Brain (organoid and tissue), 16 donors: ENCODE measurements at places on chromosomes 11 and 22.

- DNase-seq, result no peak
Observed at GRCh38 chr11:47222696-47223095, 7.9 kb downstream of the DDB2 start.

DNA sequence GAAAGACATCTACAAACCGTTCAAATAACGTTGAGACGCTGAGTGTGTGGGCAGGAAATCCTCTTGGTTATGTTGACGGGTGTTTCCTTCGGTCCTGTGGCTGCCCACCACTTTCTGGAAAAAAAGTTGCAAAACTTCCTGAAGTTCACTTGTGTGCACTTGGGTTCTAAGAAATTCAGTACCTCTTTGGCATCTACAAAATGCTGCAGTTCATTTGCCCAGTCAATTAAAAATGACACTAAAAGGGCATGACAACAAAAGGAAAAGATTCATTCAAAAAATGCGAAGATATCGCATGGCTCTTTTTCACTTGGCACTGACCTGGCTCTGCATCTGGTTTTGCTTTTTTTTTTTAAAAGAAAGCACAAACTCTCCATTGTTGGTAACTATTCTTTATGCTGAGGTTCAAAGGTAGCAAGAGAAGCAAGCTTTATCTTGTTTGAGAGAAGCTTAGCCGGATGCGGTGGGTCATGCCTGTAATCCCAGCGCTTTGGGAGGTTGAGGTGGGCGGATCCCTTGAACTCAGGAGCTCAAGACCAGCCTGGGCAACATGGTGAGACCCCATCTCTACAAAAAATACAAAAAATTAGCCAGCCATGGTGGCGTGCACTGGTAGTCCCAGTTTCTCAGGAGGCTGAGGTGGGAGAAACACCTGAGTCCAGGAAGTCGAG is 10.6 kb upstream of the XBP1 start:
- no peak for DNase-seq

DNA sequence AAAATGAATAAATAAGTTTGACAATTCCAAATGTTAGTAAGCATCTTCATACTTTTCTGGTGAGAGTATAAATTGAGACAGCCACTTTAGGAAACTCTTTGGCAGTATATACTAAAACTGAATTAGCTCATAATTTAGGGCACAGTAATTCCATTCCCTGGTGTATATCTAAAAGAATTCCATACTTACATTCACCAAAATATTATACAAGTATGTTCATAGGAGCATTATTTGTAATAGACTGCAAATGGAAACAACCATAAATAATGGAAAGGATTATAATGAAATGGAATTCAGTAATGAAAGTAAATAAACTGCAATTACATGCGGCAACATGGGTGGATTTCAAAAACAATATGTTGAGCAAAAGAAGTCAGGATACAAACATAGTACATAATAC is 315.8 kb upstream of the LRRC4C start:
- no peak for DNase-seq

DNA sequence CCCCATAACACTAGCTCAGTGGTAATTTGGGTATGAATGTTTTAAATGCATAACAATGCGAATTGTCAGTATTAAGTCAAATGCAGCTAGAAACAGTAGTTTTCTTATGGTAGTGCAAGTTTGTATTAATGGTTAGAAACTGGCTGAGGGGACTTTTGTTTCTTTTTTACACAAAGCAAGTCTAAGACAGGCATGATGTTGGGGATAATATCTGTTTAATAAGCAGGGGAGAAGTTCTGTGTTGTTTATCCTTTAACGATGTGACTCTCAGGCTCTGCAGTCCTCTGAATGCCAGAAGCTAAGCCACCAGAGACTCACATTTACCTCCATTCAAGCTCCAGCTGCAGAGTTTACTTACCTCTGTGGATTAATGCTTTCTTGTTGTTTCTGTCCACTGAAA is 67.8 kb downstream of the SYT9 start:
- DNase-seq, result no peak

- no peak for DNase-seq
Observed at GRCh38 chr11:66789097-66789890, 53.9 kb upstream of the RCE1 start.

DNA sequence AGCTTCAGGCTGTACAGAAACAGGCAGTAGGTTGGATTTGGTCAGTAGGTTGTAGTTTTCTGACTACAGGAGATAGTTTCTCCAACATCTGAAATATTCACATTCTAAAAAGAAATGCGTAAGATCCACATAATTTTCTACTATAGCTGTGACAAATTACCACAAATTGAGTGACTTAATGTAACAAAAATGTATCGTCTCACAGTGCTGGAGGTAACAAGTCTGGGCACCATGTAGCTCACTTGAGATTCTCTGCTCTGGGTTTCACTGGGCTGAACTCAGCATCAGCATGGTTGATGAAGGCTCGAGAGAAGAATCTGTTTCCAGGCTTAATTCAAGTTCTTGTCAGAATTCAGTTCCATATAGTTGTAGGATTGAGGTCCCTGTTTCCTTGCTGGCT is 350.9 kb upstream of the CCDC179 start:
- no peak for DNase-seq

DNA sequence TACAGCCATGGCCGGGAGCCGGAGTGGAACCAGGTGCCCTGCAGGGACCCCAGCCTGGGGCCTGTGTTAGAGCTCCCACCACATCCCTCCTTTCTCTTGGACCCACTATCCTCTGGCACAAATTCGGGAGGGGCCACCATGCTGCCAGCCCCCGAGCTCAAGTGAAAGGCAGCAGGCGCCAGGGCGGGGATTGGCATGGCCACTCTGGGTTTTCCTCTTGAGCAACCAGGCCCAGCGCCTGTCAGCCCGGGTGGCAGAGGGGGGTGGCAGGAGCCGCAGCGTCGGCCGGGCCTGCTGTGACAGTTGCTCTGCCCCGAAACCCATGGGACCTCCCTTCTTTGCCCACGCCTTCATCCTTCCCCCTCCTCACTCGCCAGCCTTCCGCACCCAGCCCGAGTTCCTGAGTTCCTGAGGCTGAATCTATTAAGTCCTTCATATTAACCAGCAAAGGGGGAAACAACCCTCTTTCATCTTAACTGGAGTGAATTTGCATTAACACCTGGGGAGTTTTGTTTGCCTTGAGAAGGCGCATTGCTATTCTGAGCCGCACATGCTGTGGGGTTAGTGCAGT is 16.8 kb upstream of the CABP7 start:
- no peak for DNase-seq

GRCh38 chr11:62654297-62654696 is 1.2 kb upstream of the INTS5 start:
- DNase-seq, result no peak

DNA sequence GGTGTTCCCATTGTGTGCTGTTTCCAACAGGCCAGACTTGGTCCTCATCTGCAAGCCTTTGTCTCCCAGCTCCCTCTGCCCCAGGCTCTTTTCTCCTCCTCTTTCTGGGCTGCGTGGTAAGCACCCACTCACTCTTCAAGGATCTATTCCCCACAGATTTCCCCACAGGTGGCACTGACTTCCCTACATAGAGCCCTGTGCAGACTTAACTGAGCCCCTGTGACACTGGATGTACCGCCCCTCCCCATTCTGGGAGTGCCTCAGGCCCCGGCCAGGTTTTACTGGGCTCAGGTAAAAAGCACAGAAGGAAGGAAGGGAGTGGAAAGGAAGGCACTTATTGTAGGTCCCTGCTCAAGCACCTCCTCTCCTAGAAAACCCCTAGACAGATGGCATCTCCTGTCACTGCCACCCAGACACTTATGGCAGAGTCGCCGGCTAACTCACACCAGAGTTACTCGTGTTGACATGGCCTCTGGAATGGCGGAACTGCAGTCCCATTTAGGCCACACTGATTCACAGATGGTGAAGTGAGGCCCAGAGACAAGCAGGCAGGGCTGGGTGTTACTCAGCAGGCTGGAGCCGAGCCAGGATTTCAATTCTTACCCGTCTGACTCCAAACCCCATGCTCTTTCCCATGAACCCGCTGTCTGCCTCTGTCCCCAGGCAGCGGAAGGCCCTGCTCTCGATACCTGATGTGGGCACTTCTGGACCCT is 47.2 kb downstream of the LRRC32 start:
- DNase-seq, result no peak

GRCh38 chr11:14359501-14360031 is 583 bp upstream of the RRAS2 start:
- DNase-seq, result no peak

- DNase-seq, result no peak
Observed at GRCh38 chr22:49934160-49934890, 15.9 kb downstream of the CRELD2 start.

DNA sequence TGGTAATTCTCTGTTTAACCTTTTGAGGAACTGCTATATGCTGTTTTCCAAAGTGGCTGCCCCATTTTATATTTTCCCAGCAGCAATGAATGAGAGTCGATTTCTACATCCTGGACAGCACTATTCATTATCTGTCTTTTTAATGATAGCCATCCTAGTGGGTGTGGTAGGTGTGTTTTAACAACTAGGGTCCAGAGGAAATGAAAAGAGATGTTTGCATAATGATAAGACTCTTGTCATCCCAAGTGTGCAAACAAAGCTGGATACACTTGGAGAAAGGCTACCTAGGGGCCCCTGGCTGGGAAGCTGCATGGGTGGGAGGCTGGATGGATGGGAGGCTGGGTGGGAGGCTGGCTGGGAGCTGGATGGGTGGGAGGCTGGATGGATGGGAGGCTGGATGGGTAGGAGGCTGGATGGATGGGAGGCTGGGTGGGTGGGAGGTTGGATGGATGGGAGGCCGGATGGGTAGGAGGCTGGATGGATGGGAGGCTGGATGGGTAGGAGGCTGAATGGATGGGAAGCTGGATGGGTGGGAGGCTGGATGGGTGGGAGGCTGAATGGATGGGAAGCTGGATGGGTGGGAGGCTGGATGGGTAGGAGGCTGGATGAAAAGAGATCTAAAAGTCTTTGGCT is 158.0 kb downstream of the DSCAML1 start:
- no peak for DNase-seq

- DNase-seq, result no peak
Observed at GRCh38 chr22:19987394-19988306, 29.0 kb downstream of the ARVCF start.

- no peak for DNase-seq
Observed at GRCh38 chr11:122127020-122127419, 11.0 kb upstream of the BLID start.

DNA sequence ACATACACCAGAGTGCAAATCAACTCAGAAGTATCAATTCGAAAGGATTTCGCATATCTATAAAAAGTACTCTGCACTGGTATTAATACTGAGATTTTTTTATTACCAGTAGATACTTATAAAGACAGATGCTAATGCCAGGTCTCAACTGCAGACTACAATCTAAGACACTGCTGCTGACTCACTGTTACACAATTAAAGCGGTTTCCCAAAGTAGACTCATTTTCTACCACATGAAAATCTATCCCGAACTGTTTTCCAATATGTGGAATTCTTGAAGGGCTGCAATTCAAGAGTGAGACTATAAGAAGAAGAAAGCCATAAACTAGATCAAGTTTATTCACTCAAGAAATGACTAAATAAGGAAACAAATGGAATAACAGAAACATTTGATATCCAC is 57.2 kb upstream of the ARHGAP32 start:
- no peak for DNase-seq

GRCh38 chr22:37731804-37732471 is 35.1 kb downstream of the TRIOBP start:
- no peak for DNase-seq

DNA sequence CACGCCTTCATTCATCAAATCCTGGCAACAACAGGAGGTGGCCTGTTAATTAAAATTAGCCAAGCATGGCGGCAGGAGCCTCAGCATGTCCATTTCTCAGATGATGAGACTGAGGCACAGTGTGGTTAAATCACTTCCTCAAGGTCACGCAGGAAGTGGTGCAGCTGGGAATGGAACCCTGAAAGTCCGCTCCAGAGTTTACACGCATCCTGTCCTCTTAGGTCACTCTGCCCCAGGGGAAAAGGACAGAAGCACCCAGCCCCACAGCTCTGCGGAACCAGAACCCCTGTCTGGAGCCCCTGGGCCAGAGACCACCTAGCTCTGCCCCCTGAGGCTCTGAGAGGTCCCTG is 19.6 kb downstream of the RPL3 start:
- DNase-seq, result no peak

DNA sequence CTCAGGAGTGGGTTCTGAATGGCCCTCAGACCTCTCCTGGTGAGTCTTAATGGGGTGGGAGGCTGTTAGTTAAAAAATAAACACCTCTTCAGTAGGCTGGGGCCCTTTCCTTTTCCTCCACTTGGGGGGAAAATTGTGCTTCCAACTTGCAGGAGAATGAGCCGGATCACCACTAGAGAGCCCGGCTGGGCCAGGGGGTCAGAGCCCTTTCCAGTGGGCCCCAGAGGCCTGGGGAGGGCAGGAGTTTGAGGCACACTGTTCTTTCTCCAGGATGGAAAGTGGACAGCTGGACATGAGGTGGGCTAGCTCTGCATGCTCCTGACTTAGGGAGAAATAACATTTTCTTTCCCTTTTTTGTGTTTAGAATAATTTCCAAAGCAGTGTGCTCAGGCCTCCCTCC is 32.8 kb downstream of the B3GAT1 start:
- DNase-seq, result no peak

DNA sequence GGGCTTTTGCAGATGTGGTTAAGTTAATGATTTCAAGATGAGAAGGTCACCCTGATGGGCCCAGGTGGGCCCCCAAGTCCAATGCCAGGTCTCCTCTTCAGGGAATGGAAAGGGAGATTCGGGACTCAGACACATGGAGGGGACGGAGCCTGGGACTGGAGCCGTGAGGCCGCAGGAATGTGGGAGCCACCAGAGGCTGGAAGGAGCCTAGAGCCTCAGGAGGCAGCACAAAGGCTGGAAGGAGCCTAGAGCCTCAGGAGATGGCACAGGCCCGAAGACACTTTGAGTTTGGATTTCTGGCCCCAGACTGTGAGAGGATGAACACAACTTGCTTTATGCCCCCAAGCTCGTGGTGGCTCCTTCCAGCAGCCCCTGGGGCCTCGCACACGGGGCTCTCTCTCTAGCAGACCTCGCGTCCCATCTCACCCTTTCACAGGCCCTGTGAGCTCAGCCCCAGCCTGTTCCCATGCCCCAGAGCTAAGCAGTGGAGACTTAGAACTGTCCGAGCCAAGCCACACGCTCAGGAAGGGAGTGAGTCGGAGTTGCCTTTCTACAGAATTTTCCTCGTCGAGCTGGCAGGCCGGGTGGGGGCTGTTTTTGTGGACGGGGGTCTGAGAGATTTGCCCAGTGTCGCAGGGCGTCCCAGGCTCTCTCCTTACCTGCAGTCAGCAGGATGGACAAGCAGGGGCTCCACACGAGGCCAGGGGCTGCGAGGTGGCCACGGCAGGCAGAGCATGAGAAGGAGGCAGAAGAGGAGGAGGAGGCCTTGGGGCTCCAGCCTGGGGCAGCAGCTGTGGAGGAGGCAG is 937.6 kb downstream of the BRD1 start:
- DNase-seq, result no peak

GRCh38 chr11:61068581-61068980 is 33.7 kb upstream of the CD5 start:
- no peak for DNase-seq
